ENCODE measurements at places on chromosomes 13 and 19.
A peak's percentile ranks its signal among the peaks of the same experiment; 100 is the strongest.

- DNase-seq = peak; percentile 39
Measured at GRCh38 chr19:42683917-42684513, 56.3 kb downstream of the PSG3 start.

DNA sequence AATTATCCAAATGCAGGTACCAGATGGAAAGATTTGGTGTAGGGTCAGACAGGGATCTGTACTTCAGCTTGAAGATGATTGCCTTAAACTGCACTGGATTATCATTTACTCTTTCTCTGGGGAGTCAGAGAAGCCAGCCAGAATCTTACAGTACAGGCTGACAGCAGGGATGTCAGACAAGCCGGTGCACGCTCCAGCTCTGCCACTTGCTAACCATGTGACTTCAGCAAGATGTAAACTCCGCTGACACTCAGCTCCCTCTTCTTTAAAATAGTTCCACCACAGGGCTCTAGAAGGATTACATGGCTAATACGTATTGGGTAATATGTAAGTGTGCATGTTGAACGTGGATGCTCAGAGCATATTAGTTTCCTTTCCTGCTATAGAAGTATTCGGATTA is 251.4 kb upstream of the MAB21L1 start:
- DNase-seq = no peak

- DNase-seq = no peak
Measured at GRCh38 chr13:100068133-100068931, 20.6 kb upstream of the PCCA start.

DNA sequence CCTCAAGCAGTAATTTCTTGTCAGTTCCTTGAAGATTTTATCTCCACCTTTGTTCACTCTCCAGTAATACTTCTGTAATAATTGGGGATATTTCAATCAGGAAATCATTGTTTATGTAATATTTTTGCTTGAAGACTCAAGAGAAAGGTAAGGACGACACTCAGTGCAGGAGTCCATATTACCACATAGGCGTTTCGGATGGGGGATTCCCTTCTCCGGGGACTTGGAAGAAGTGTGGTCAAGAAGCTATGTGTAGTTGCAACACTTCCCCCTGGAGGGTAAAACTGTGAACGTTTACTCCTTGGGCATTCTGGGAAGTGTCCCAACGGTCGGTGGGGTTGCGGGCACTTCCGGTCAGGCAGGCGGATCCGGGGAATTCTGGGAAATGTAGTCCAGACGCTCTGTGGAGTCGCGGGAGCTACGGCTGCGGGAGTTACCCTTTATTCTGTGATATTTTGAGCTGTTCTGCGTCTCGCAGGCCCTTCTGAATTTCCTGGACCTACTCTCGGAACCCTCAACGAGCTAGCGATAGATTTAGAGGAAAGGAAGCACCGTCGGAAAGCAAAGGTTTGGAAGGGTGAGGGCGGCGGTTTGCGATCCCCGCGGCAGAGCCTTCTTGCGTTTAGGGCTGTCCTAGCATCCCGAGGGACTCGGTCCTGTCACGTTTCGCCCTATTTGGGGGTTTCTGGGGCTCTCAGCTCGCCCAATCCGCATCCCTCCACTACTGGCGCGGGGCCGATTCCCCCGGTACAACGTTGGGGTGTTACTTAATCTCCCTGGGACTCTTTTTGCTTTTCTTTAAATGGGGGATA is at the start of gene ZNF221:
Gene ZNF221, plus strand, starts transcription at position 395 of the 812 bp plus-strand sequence. CDS start 11,499 bp downstream, outside the sequence.
- peak; percentile 99 for DNase-seq

GRCh38 chr19:40549007-40549708 is 27.5 kb upstream of the SHKBP1 start:
- peak; percentile 40 for DNase-seq

- DNase-seq = no peak
Measured at GRCh38 chr19:54792814-54793213, 10.6 kb upstream of the KIR2DL4 start.

DNA sequence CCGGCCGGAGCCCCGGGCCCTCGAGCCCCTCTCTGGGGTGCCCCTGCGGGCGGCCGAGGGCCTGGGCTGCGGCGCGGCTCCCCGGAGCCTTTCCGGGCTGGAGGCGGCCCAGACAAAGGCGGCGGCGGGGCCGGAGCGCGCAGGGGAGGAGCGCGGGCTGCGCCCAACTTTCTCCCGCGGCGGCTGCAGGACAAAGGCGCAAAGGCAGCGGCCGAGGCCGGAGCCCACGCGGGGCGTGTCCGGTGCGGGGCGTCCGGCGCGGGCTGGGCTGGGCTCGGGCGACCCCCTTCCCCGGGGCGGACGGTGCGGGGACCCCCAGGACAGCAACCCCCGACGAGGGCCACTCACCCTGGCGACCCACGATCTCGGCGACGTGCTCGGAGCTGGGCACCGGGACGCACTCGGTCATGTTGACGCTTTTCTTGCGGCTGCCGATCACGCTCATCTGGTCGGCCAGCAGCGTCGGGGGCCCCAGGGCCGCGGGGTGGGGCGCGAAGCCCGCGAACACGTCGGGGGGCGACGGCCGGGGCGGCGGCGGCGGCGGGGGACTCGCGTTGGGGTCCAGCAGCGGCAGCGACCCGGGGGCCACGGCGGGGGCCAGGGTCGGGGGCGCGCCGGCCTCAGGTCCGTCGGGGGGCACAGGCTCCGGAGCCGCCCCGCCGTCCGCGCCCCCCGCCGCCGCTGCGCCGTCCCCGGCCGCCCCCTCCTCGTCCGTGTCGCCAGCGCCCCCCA is 843 bp downstream of the MEX3D start:
- no peak for DNase-seq

All from fibroblast of mammary gland (primary cell).